ENCODE measurements at places on chromosomes 7 and 10. TPM values are rescaled to one million over a fixed set of nuclear protein-coding genes. Genes with fewer than 3 reads are reported as not detected.

DNA sequence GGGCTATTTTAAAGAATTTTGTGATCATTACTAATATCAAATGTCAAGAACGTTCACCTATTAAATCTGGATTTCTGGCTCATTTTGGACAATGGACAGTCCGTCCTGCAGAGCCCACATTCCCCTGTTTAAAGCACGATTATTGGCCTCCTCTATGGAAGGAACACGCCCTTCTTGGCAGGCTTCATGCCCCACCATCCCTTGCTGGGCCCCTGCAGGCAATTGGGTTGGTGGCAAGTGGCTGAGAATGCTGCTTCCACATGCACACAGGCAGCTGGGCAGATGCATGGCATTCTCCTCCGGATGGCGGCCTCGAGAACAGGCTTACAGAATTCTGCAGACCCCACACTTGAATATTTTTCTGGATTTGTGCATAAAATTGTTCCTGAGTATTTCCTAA is 305.8 kb upstream of the MKI67 start:
- DNase-seq, result no peak

PLCE1 gene
- polyA plus RNA-seq, result 1.2 TPM

GRCh38 chr10:96671211-96671890 is 49.0 kb downstream of the PIK3AP1 start:
- no peak for DNase-seq

DNA sequence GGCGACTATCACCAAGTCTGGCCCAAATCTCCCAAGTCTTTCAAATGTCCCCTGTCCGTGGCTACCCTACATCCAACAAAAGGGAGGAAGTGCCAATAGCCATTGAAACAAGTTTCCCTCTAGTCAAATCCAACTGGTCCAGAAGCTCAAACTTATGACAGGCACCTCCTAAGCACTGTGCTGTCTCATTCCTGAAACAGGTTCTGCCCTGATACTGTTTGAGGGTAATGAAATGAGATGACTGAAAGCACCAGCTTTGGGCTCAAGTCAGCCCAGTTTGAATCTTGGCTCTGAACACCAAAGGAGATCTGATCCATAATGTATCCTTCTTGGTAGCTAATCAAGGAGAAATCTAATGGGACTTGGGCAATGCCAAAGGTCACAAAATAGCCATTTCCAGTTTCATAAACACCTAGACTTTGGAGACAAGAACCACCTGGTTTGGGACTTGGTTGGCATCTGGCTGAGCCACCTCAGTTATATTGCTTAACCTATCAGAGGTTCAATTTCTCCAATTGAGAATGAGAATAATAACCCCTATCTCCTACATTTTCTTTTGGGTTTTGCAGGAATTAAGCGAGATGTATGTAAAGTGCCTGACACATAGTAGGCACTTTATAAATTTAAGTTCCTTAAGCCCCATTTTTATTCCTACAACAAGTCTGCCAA is 34.7 kb upstream of the ARID5B start:
- DNase-seq, result no peak

DNA sequence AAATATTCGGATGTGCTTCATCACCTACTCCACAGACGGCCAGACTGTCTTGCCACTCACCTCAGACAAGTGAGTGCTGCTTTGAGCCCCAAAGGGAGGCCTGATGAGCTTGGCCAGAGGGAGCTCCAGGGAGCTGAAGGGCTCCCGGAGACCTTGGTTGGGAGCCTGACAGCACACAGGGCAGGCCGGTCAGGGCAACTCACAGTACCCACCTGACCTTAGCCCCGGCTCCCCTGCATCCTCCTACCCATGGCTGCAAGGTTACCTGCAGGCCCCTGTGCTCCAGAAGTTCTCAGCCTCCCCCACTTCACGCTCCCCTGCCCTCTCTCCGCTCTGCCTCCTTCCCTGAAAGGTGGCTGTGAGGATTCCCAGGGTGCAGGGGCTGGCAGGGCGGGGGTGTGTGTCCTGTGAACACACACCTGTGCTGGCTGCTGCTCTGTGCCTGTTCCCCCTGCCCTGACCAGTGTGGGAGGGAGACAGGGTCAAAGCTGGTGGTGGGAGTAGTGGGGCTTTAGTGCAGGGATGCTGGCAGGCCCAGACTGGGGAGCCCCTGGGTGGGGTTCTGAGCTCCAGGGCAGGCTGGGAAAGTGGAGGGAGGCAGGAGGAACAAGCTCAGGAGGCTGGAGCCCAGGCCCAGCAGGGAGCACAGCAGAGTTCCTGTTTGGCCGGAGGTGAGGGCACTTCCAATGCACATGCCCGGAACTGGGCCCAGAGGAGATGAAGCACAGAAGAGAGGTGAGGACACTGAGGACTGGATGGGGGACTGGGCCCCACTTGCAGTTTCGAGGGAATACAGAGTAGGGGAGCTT is 7.2 kb downstream of the ANTXRL start:
- DNase-seq, result no peak

DNA sequence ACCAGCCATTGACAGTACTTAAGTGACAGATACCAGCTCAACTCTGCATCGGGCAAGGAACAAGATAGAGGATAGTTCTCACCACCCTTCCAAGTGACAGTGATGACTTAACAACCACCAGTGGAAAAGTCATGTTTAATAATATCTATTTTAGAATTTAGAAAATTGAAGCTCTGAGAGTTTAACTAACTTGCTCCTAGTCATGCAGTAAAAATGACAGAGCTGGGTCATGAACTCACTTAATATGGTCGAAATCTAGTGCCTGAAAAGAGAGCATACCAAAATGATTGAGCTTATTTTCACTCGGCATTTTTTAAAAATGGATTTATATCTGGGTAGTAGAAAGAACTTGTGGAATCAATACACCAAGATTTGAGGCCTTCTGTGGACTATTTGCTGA is 367.8 kb upstream of the IGFBP3 start:
- no peak for DNase-seq

DNA sequence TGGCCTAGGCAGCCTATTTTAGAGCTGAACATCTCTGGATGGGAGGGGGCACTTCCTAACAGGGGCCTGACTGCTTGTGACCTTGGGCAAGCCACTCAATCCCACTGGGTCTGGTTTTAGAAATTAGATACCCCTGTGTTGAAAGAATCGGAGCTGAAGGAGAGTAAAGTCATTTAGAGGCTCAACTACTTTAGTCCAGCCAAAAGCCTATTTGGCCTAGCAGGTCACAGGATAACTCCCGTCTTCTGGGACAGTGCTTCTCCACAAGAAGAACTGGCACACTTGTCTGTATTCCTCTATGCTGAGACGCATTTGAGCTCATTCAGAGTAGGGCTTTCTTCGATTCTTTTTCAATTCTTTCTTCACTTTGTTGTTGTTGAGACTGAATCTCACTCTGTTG is 224.2 kb downstream of the CHCHD3 start:
- DNase-seq, result no peak

DNA sequence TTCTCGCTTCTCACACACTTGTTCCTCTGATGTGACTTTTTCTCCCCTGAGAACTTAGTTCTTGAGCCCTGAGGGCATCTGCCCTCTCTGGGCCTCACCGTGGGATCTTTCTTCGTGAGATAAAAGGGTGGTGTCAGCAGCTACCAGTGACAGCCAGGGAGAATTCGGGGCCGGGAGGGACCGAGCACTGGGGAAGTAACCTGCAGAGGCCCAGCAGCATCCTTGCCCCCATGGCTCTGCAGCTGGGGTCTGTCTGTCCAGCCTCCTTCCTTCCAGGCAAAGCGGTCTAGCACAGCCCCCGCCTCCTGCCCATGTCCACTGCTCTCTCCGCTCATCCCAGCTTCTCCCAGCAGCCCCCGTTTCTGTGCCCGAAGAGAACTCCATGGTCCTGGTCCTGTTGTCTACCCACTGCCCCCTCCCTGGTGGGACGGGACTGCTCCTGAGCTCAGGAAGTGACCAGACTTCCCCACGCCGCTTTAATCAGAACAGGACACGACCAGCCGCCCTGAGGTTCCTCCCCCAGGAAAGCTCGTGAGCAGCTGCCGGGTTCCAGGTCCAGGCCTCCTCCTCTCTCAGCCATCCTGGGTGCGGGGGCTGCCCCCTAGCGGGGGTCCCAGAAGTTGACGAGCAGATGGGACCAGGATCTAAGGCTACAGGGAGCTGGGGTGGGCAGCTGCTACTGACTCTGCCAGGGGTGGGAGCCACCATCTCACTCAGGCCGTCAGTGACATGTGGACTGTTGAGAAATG is 187.5 kb downstream of the WDR37 start:
- DNase-seq, result peak; percentile 45

UPK3B gene
- not detected for polyA plus RNA-seq

FFAR4 gene
- not detected for polyA plus RNA-seq

GRCh38 chr7:50595491-50596102 is 30.4 kb upstream of the DDC start:
- DNase-seq, result peak; percentile 76

- no peak for DNase-seq
These were observed 167.4 kb downstream of the ARHGAP21 start for GRCh38 chr10:24556126-24556749.

DNA sequence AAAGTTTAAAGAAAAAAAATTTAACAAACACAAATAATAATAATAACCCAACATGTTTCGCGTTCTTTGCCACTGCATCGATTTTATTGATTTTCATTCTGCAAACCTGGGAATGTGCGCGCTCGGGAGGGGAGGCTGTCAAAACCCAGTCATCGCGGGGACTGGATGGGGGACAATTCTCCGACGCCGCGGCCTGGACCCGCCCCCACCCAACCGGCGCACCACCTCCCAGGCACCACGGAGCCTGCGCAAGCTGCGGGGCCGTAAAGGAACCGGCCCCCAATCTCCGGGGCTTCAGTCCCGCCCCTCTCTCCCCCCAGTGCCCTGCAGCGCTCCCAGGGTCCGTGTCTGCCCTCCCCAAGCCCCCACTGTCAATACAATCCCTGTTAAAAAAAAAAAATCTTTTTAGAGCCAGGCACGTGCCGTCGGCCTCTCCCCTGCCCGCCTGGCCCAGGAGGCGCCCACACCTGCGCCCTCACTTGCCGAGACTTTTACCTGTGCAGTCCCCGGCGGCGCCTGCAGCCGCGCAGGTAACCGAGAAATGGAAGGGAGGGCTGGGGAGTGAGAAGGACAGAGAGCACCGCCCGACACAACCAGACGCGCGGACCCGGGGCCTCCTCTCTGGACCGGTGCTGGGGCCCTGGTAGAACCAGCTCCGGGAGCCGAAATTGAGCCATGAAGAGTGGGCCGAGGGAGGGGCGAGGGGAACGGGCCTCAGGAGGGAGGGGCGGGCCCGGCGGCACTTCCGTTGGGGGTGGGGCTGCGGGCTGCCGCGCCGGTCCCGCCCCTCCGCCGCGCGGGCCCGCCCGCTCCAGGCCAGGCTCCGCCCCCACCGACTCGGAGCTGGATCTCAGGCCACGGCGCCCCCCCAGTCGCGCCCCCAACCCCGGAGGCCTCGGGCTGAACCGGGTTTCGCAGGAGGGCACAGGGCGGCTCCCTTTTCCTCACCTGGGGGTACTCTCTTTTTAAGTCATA is 7.6 kb upstream of the ZNF503 start:
- DNase-seq, result peak; percentile 98

DNA sequence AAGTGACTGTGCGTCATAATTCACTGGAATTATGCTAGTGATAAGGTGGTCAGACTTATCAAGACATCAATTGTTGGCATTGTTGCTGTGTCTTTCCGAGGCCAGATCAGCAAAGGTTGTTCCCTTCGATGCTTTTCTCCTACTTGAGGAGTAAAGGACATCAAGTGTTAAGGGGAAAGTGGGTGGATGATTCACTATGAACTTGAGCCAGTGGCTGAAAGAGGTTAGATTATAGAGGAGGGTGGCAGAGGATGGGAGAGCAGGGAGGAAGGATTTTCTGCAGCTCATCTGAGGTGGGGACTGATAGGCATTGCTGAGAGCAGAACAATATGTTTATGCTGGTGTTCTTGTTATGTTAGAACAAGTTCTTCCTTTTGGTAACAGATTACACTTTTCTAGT is 131.4 kb upstream of the AGR3 start:
- no peak for DNase-seq

ANKRD61 gene
- 0.50 TPM for polyA plus RNA-seq

DNA sequence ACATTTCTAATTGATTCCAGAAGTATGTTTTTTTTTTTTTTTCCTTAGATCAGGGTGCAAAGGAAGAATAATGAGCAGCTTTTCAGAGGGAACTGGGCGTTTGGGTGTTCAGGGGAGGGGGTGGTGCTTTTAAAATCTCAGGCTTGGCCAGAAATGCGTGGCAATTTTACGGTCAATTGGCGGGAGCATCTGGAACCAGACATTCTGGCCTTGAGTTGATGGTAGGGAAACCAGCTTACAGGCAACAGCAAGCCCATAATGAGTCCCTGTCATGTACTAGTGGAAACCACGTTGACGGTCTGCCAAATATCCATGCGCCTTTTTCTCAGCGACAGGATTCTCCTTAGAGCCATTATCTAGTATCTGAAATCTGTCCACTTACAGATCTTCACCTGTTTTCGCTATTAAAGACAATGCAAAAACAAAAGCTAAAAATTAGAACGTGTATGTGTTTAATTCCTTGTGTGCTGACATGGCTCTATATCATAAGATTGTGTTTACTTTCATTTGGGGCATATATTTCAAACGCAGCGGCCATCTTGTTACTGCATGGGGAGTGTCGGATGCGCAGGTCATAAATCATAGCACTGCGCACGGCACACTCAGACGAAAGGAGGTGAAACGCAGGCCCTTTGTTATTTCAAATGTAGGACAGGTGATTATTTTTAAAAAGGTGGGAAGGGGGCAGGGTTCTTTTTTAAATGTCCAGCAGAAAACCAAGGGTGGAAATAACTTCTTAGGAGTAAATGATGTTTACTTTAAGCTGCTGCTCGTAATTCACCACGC is 209.2 kb downstream of the AGMO start:
- DNase-seq, result no peak

- no peak for DNase-seq
These were observed 659.5 kb upstream of the MBL2 start for GRCh38 chr10:53432035-53432434.

- DNase-seq, result no peak
These were observed 28.5 kb downstream of the EPC1 start for GRCh38 chr10:32318476-32318896.

KBTBD2 gene
- polyA plus RNA-seq, result 28.3 TPM

- peak; percentile 81 for DNase-seq
These were observed 39.0 kb upstream of the EMX2 start for GRCh38 chr10:117503244-117504205.

- no peak for DNase-seq
These were observed 718.3 kb downstream of the GRID1 start for GRCh38 chr10:85648279-85648754.

CREM gene
- 41.4 TPM for polyA plus RNA-seq

GRCh38 chr7:1026721-1027161 is 17.6 kb upstream of the GPR146 start:
- no peak for DNase-seq

GTF2IRD2 gene
- polyA plus RNA-seq, result 29.5 TPM

DNA sequence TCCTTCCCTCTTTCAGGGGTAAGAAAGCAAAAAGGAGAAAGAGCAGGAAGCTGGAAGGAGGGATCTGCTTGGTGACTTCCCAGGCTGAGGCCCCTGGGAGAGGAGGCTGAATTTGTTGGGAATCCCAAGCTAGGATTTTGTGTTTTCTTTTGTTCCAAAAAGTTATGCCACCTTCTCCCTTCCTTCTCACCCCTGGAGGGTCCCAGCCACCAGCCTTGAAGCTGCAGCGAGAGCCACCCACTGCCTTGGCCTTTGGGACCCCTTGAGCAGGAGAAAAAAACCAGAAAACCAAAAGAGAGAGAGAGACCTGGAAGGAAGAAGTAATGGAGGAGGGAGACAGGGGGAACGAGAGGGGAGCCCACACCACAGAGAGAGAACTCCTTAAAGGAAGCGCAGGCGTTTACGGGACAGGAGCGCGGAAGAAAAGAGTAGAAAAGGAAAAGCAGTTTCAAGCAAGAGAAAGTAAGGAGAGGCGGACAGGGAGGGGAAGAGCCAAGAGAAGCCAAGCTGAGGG is 7.2 kb downstream of the VAX1 start:
- no peak for DNase-seq

C10orf53 gene
- not detected for polyA plus RNA-seq

Data from SK-N-SH (cell line).